ENCODE measurements at places on chromosomes 2 and 18.

DNA sequence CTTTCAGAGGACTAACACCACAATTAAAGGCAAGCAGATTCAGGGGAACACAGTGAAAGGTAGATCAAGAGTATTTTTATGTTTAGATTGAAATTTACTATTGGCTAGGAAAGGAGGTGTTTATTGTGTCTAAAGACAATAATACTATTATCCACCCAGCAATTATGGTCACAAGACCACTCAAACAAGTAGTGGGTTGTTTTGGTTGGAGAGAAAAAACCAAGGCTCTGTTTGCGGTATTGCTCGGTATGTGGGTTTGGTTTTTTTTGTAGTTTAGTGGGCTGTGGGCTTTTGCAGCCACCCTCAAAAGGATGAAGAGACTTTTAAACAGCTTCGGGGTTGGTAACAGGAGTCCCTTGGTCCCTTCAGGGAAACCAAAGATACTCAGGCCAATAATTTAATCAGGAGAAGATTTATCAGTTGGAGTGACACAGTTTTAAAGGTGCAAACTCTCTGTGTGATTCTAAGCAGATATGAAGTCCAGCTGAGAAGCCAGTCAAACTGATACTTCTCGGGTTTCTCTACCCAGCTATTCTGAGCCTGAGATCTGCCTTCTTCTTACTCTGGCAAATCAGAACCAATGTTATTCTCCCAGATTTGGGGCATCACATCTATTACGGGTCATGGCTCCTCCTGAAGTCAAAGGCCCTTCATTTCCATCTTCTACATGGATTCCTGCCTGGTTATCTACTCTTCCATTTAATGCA, 55.3 kb downstream of the DCC start:
- no peak for DNase-seq

DNA sequence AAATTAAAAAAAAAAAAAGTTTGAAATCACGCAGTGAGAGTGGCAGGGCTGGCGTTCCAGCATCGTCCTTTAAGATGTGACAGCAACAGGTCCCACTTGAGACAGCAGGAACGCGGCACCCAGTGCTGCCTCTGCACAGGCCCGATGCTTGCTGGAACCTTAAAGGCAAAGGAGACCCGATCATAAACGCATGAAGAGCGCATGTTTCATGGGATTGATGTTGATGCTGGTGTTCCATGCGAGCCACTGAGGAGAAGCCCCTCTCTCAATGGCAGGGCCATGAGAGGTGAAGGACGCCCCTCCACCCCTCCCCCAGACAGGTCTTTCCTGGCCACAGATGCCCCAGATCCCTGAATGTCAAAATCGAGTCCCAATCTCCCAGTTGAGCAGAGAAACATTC, 17.9 kb upstream of the ALPI start:
- DNase-seq: no peak

- DNase-seq: no peak
Measured at GRCh38 chr2:216987252-216987821, 127.5 kb upstream of the TNP1 start.

DNA sequence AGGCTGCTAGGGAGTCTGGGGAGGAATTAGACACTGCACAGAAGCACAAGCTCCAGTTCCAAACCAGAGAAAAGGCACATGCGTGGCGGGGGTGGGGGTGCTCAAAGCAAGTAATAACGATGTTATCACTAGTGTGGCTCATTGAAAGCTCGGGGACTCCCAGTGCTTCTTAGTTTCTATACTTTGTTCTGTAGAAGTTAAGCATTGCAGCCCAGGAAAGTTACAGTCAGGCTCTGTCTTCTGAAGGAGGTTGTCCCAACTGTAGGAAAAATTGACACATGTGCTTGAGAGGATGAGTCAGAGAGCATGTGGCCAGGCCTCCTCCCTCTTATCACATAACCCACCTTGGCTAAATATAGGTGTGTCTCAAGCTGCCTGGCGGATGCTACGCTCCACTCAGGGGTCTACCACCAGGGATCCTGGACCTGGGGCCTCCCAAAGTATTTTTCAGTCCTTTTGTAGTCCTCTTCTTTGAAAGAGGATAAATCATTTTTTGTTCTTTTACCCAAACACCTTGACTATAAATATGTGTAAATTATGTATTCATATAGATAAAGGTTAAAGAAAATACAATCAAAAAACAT, 3.8 kb downstream of the GALNT5 start:
- peak; percentile 66 for DNase-seq

GRCh38 chr2:112831946-112832840, 4.4 kb downstream of the IL1B start:
- DNase-seq: no peak

- no peak for DNase-seq
Measured at GRCh38 chr2:150255528-150255927, 231.9 kb downstream of the RND3 start.

GRCh38 chr2:186170693-186171092, 315.4 kb upstream of the ZC3H15 start:
- DNase-seq: no peak

GRCh38 chr2:72543497-72544216, 282.2 kb downstream of the EXOC6B start:
- DNase-seq: no peak

GRCh38 chr2:18167871-18168270, 289.4 kb downstream of the KCNS3 start:
- no peak for DNase-seq

GRCh38 chr18:75592527-75592926, 165.0 kb upstream of the SMIM21 start:
- DNase-seq: no peak

DNA sequence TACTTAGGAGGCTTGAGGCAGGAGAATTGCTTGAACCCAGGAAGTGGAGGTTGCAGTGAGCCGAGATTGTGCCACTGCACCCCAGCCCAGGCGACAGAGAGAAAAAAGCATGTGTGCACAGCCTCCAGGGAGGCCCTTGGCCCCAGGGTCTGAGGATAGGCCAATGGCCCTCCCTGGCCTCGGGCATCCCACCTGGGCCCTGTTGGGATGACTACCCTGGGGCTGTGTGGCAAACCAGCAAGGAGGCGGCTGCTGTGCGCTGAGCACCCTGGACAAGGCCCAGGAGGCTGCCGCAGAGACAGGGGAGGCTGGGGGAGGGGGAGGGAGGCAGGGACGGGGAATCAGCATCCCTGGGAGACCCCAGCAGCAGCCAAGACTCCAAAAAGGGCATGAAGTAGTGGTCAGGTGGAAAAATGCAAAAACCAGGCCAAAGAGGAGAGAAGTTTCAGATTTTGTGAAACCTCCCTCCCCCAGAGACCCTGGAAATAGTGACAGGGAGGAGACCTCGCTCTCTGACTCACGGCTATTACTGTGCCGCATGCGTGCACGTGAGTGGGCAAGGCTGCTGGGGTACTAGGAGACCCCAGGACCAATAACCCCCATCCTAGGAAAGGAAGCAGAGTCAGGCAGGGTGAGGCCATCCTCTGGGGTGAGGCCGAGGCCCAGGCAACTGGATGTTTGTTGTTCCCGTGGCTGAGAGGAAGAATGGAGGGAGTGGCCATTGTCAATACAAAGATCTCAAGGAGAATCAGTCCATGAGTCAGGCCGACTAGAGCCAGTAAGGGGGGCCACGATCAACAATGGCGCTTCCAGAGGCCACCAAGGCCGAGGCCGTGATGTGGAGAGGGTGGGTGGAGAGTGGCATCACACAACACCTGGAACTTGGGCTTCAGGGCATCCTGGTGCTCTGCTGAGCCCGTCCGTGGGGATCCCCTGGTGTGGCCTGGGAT, 16.0 kb upstream of the B3GNT7 start:
- no peak for DNase-seq

GRCh38 chr2:52498077-52498750, 1269.4 kb upstream of the CHAC2 start:
- DNase-seq: no peak

Measured in activated CD8-positive, alpha-beta memory T cell treated with anti-CD3 and anti-CD28 coated beads, Interleukin-2, amount 50 U/mL, for 48 hours (primary cell).